ENCODE measurements at places on chromosomes 3 and 15.

DNA sequence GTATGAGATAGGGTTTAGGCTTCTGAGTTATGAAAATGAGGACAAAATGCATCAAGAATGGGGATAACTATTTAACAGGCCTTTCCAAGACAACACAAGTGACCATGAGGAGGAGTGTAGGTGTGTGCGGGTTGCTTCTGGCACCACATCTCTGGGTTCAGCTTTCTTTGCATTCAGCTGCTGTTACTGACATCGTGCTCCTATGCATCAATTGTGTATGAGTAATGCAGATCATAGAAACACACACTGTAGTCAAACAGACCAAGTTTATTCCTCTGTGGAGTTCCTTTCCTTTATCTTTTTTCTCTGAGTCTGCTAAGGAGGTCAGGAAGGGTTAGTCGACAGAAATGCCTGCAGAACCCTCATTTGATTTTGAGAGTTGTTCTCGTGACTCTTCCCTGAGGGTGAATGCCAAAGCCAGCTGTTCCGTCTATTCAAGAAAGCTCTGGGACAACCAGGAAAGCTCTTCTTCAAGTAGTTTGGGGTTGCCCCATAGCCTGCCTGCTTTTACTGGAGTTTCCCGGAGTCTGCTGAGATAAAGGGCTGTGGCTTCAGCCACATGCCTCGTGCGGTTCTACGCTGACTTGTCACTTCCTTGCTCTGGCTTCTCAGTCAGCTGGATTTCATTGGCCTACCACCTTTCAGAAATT, 136.7 kb upstream of the TLE3 start:
- no peak for DNase-seq

- no peak for DNase-seq
Observed at GRCh38 chr3:110733045-110733444, 338.6 kb upstream of the NECTIN3 start.

DNA sequence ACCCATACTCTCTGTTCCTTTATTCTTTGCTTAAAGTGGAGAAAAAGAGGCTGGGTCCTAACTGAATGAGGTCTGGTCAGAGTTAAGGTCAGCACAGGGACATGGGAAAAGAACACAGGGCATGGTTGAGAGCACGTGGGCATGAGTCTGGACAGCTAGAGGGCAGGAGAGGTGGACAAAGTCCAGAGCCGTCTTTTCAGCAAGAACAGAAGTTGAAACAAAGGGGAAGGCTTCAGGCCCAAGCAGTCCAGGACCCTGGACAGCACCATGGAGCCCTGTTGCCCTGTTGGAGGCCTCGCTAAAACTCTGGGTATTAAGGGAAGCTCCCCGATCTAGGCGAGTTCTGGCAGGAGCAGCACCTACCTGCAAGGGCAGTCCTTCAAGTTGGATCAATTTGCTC, 50.7 kb downstream of the XYLB start:
- peak; percentile 21 for DNase-seq

- DNase-seq: peak; percentile 27
Observed at GRCh38 chr3:64011685-64012084, 11.6 kb downstream of the PSMD6 start.

- DNase-seq: no peak
Observed at GRCh38 chr3:150605998-150606641, 3.0 kb downstream of the SELENOT start.
